ENCODE measurements at places on chromosomes 11 and 22.

DNA sequence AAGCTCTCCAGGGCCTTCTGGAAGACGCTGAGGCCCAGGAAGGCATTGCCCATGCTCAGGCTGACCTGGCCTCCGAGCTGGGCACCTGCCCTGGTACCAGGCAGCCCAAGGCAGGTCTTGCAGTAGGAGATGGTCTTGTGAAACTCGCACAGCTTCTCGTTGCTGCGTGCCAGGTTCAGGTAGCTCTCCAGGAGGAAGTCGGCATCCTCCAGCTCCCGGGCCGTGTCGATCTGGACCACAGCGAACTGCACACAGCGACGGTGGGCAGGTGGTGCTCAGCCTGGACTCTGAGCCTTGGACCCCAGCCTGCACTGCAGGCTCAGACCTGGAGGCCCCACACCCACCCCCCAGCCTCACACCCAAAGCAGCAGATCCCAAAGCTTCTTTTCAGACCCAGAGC lies 1.0 kb downstream of the RAPSN start:
- no peak for DNase-seq

GRCh38 chr22:49983148-49984042 lies 22.8 kb downstream of the PIM3 start:
- DNase-seq, result no peak

- no peak for DNase-seq
Measured at GRCh38 chr11:44878711-44879110, 72.0 kb downstream of the TP53I11 start.

DNA sequence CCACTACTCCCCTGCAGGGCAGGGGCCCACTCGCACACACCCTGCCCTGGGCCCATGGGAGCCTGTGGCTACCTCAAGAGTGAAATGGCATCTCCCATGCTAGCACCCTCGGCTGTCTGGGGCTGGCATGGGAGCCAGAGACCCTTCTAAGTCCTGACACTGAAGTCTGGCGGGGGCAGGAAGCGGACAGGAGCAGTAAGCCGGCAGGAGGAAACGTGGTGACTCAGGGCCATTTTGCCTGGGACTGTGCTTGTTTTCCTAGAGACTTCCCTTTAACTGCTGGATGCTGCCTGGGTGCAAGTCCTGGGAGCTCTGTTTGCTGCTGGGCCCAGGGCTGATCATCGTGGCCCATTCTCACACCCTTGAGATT lies 16.8 kb downstream of the RELT start:
- no peak for DNase-seq

GRCh38 chr11:116906479-116906878 lies 69.1 kb upstream of the APOA1 start:
- DNase-seq, result no peak

- no peak for DNase-seq
Measured at GRCh38 chr11:78791254-78791653, 216.6 kb upstream of the NARS2 start.

DNA sequence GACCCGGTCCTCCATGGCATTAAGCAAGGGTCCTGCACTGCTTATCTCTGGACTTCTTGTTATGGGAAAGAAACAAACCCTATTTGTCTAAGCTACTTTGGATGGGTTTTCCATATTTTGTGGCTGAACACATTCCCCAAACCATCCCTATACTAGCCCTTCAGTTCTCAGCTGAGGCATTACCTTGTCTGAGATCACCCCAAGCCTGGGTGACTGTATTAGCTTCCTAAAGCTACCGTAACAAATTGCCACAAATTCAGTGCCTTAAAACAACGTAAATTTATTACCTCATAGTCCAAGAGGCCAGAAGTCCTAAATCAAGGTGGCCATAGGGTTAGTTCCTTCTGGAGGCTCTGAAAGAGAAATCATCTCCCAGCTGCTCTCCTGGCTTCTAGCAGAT lies 43.1 kb upstream of the CEP295 start:
- DNase-seq, result no peak

GRCh38 chr11:64533501-64533900 lies 57.5 kb upstream of the SLC22A12 start:
- no peak for DNase-seq
